Gastrocnemius medialis (tissue), 4 donors: ENCODE measurements at places on chromosomes 7 and 10. TPM values are rescaled to one million over a fixed set of nuclear protein-coding genes. Genes with fewer than 3 reads are reported as not detected.

- H3K4me3 ChIP-seq = no peak overlapping the region
- peaks cover 19% of the 10 kb centered on the region for H3K36me3 ChIP-seq
- no peaks in the 10 kb centered on the region for H3K27me3 ChIP-seq
- peaks cover 12% of the 10 kb centered on the region for H3K4me1 ChIP-seq
- no peak overlapping the region for H3K27ac ChIP-seq
Observed at GRCh38 chr10:7824251-7824650, 5.9 kb downstream of the TAF3 start.

DNA sequence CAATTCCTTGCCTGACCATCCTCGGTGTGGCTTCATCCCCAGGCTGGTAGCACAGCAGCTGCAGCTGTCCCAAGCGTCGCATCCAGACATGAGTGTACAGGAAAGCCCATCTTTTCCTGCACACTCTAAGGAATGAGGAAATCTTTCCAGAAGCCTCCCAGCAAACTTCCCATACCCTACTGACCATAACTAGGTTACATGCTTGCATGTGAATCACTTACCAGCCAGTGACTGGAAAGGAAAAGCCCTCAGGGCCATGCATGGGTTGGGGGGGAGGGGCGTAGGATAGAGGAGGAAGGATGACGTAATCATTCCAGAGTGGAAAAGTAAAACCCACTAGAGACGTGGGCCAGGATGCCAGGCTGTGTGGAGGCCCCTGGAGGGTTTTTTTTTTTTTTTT lies 18.9 kb upstream of the ZNF212 start:
- no peak for DNase-seq
- no peaks in the 10 kb centered on the region for H3K27me3 ChIP-seq
- no peaks in the 10 kb centered on the region for H3K4me1 ChIP-seq
- no peak overlapping the region for H3K4me3 ChIP-seq
- no peak overlapping the region for H3K27ac ChIP-seq

DNA sequence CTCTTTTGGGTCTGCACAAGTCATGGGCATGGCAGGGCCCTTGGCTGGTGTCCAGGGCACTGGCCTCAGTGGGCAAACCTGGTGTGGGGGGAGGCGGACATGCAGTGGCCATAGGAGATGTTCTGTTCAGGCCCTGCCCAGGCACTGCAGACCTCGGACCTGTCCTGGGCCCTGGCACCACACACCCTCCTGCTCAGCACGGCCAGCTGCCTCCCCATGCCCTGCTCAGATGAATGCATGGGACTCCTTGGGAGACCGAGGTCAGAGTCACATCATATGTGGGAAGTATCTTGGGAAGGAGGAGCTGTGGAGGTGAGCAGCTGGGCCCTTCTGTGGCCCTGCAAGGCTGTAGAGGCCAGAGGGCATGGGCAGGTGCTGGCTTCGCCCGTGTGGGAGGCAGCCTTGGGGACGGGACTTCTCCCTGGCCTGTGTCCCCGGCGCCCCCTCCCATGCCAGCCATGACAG lies 130.8 kb downstream of the VIPR2 start:
- peaks cover 21% of the 10 kb centered on the region for H3K4me1 ChIP-seq
- H3K36me3 ChIP-seq = no peaks in the 10 kb centered on the region
- no peak for DNase-seq
- H3K4me3 ChIP-seq = no peak overlapping the region
- H3K27ac ChIP-seq = peak overlapping the region; percentile 62

DNA sequence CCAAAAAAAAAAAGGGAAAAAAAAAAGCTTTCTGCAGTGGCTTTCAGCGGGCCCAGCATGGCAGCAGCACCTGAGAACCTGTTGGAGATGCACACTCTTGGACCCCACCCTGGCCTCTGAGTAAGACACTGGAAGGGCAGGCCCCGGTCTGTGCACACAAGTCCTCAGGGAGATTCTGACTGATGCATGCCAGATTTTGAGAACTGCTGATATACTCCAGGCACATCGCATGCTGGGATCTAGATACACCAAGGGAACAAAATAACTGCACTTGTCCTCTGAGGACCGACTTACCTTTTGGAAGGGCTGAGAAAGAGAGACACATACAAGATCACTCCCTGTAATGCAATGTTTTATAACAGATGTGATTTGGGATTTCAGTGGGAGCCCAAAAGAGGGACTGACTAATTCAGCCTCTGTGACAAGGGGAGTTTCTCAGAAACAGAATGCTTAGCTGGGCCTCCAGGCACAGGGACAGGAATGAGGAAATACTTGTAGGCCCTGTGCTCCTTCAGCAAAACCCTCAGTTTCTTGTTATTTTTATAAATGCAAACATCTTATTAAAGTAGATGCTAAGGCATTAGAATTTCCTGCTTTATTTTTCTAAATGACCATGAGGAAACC lies 8.2 kb downstream of the EGFR start:
- H3K4me3 ChIP-seq = no peak overlapping the region
- no peaks in the 10 kb centered on the region for H3K36me3 ChIP-seq
- no peaks in the 10 kb centered on the region for H3K27me3 ChIP-seq
- H3K4me1 ChIP-seq = peaks cover 4% of the 10 kb centered on the region

GRCh38 chr7:26099236-26099635 lies 52.8 kb upstream of the NFE2L3 start:
- no peaks in the 10 kb centered on the region for H3K36me3 ChIP-seq
- no peaks in the 10 kb centered on the region for H3K4me1 ChIP-seq
- DNase-seq = no peak
- H3K4me3 ChIP-seq = no peak overlapping the region
- no peaks in the 10 kb centered on the region for H3K27me3 ChIP-seq

DNA sequence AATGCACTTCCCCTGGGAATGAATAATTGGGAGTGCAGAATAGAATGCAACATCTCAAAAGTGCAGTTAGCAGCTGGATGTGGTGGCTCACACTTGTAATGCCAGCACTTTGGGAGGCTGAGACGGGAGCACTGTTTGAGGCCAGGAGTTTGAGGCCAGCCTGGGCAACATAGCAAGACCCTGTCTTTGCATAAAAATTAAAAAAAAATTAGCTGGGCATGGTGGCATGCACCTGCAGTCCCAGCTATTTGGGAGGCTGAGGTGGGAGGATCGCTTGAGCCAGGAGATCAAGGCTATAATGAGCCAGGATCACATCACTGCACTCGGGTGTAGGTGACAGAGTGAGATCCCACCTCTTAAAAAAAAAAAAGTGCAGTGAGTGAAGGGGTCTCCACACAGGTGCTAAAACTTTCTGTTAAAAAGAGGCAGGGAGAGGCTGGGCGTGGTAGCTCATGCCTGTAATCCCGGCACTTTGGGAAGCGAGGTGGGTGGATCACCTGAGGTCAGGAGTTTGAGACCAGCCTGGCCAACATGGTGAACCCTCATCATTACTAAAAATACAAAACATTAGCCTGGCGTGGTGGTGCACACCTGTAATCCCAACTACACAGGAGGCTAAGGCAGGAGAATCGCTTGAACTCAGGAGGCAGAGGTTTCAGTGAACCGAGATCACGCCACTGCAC lies 13.5 kb upstream of the ZMIZ1 start:
- H3K27ac ChIP-seq = no peak overlapping the region
- DNase-seq = no peak
- H3K4me3 ChIP-seq = no peak overlapping the region
- no peaks in the 10 kb centered on the region for H3K4me1 ChIP-seq

- no peaks in the 10 kb centered on the region for H3K27me3 ChIP-seq
- H3K27ac ChIP-seq = no peak overlapping the region
- no peak overlapping the region for H3K4me3 ChIP-seq
- no peak for DNase-seq
Observed at GRCh38 chr7:111356941-111357340, 205.4 kb downstream of the IMMP2L start.

DNA sequence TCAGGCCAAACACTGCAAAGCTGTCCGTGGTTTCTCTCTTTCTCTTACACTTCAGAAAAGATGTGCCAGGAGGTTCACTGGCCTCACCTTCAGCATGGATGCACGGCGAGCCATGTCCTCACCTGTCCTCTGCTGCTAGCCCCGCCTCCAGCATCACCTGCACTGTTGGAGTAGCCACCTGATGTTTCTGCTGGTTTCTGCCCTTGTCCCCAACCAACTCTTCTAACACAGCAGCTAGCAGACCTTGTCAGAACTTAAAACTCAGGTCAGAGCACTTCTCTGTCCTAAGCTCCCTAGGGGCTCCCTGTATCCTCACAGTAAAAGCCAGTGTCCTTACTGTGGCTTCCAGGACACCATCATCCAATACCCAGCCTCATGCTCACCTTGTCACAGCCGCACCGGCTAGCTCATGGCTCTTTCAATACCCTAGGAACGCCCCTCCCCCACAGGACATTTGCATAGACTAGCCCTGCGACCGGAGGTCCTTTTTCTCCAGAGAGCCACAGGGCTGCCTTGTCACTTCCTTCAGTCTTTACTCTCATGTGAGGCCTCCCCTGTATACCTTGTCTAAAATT lies 15.2 kb downstream of the PALD1 start:
- H3K4me3 ChIP-seq = no peak overlapping the region
- no peaks in the 10 kb centered on the region for H3K36me3 ChIP-seq
- H3K27me3 ChIP-seq = no peaks in the 10 kb centered on the region

DNA sequence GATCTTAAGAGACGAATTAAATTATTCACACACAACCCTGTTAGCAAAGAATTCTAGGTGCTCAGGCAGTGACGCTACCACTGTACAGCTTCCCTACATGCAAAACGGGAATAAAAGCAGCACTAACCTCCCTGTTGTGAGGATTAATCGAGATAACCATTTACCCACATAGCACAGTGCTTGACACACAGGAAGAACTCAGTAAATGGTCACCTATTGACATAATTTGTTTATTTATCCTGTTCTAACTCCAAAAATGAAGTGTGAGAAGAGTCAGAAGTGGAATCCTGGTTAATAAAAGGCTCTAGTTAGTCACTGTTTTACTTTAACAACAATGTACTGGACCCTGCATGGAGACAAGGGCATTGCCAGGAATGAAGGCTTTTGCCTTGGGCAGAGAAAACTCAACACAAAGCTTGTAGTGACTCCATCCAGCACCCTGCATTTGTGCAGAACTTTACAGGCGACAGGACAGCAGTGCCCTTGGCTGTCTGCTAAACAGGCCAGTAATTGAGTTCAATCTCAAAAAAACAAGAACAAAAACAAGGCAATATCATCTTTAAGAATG lies 103.8 kb downstream of the SORBS1 start:
- H3K27me3 ChIP-seq = no peaks in the 10 kb centered on the region
- no peaks in the 10 kb centered on the region for H3K36me3 ChIP-seq
- no peak overlapping the region for H3K4me3 ChIP-seq
- no peak overlapping the region for H3K27ac ChIP-seq
- no peak for DNase-seq
- H3K4me1 ChIP-seq = peaks cover 20% of the 10 kb centered on the region

DNA sequence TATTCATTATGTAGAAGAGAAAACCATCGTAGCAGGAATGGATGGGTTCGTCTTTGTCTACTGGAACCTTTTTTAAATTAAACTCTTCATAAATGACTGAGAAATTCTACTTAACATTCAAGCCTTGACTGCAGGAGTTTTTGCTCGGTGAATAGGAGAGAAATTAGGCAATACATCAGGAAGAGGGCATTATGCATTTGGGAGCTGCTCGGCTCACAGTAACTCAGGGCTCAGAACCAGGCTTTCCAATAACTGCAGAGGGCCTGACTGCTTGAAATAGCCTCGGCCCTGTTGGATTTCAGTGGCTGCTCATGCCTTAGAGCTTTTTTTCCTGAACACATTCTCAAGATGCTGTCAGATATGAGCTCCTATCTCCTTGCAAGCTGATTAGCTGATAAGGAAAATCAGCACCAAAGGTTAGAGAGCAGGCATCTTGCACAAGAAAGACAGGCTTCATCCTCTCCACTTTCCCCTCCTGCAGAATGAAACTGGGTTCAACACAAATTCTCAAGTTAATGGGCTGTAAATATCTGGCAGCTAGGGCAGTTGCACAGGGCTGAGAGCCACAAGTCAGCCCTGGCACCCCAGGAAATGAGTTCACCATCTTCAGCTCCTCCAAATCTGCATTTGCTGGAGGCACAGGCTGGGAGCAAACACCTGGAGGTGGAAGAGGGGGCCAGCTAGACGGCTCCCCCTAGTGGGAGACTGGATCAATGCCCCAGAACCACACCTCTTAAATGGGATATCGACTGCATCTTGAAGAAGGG lies 24.3 kb downstream of the TECTB start:
- H3K27me3 ChIP-seq = no peaks in the 10 kb centered on the region
- H3K36me3 ChIP-seq = no peaks in the 10 kb centered on the region
- no peak for DNase-seq
- H3K4me3 ChIP-seq = no peak overlapping the region
- H3K4me1 ChIP-seq = no peaks in the 10 kb centered on the region

GPR37 gene
- total RNA-seq = 0.29 TPM

LRRC17 gene
- 1.6 TPM for total RNA-seq

DNA sequence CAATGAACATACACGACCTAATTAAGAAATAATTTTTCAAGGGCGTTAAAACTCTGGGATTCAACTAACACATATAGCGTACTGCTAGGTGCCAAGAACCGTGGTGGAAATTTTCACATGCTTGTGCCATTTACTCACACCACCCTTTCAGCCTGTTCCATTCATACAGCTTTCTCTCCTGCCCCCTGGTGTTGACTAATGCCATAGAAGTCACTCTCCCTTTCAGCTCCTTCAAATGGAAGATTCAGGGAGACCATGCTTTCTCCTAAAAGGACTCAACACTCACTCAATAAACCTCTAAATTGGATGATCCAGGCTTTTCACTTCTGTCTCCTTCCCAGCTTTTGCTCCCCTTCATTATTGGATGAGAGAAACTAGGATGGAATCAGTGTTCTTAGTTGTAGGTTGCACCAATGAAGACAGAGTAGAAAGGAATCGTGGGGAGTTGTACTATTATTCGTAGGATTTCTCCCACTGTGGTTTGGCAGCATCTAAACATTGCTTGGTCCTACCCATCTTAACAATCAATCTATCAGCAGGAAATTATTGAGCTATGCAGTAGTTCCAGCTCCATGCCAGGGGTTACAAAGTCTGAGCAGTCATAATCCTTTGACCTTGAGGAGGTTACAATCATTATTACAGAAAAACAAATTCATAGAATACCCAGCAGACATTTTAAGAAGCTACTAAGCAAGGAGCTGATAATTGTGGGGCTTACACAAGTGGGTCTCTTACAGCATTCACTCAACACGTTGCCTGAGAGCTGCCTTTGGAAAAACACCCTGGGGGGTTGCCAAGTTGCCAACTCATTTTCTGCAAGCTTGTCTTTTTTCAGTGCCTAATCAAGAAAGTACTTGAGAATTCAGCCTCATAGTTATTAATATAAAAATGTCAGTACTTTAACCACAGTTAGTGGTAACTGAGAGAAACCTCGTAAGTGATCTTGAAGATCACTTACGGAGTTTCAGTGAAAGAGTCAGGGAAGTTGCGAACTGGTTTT lies 2.8 kb upstream of the PPP1R3C start:
- peak overlapping the region; percentile 86 for H3K27ac ChIP-seq
- DNase-seq = peak; percentile 69
- H3K36me3 ChIP-seq = no peaks in the 10 kb centered on the region
- H3K4me1 ChIP-seq = peaks cover 21% of the 10 kb centered on the region

FFAR4 gene
- total RNA-seq = 0.17 TPM
